ENCODE measurements at places on chromosomes 3 and 15.
A peak's percentile ranks its signal among the peaks of the same experiment; 100 is the strongest.

DNA sequence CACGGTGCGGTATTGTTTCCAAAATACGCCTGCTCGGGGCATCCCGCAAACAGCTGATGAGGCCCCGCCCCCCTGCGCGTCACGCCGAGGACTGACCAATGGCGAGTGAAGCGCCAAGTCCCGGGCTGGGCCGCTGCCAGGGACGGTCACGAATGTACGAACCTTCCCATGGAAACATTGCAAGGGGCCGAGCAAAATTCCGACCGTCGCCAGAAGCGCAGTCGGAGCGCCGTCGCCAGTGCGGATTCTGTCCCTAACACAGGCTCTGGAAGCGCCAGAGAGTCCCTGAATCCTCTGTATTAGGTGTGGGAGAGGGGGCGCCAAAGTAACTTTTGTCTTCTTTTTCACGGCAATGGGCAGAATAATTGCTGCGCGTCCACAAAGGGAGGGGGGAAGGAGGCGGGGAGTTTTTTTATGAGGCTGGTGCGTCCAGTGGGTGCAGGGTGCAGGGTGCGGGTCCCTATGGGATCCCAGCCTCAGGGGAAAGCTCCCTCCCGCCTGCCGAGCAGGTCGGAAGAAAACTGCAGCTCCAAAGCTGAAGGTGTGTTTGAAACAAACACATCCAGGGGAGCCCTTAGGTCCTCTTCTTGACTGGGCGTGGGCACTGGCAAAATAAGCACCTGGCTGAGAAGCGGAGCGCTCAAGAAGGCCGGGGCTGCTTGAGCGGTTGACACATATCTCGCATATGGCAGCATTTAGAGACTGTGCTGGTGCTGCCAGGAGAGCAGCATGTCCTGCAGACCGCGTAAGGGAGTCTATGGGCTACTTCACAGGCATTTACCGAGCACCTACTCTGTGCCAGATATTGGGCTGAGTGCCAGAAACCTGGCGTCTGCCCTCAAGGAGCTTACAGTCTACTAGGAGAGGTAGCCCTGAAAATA, at the start of gene BMF:
BMF (minus strand) TSS at position 25 of the 881 bp plus-strand sequence. CDS start 2,793 bp downstream, outside the sequence.
- DNase-seq: peak; percentile 96

DNA sequence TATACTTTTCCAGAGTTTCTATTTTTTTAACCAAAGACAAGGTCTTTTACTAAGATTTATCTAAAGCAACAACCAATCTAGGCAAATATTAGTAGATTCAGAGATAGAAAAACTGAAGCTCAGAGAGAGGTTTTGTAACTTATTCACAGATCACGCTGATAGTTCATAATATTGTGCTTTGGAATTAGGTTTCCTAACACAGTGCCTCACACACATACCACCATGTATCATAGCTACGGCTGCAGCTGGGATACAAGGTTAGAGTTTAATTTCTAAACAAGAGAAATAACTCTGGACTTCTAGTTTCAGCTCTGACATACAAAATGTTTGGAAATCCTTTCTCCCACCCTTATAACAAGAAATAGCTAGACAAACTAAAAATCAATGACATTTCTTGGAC, 565.7 kb downstream of the PYDC2 start:
- DNase-seq: no peak

GRCh38 chr3:18224426-18224825, 200.7 kb downstream of the SATB1 start:
- no peak for DNase-seq

GRCh38 chr3:16374935-16375245, 109.9 kb downstream of the OXNAD1 start:
- DNase-seq: no peak

DNA sequence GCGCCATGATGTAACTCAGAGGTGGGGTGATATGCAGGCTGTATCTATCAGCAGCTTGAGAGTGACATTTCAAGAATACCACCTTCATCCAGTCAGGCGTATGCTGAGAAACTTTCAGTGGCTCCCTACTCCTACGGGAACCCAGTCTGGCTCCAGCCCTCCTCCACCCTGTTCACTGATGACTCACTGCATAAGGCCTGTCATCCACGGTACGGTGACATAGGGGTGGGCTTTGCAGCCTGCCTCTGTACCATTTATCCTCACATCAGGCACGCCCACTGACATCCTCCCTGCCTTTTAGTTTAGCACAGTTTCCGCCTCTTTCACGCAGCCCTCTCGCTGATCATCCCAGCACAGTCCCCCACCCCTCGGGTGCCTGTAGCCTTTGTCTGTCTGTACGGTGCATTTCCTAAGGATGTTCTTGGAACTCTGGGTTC, 11.7 kb downstream of the PXYLP1 start:
- DNase-seq: peak; percentile 29
